ENCODE measurements at places on chromosomes 5 and 9.

GRCh38 chr9:31304576-31304975 lies 1079.9 kb upstream of the ACO1 start:
- DNase-seq: no peak

GRCh38 chr5:149611326-149611725 lies 30.0 kb downstream of the ARHGEF37 start:
- DNase-seq: no peak

DNA sequence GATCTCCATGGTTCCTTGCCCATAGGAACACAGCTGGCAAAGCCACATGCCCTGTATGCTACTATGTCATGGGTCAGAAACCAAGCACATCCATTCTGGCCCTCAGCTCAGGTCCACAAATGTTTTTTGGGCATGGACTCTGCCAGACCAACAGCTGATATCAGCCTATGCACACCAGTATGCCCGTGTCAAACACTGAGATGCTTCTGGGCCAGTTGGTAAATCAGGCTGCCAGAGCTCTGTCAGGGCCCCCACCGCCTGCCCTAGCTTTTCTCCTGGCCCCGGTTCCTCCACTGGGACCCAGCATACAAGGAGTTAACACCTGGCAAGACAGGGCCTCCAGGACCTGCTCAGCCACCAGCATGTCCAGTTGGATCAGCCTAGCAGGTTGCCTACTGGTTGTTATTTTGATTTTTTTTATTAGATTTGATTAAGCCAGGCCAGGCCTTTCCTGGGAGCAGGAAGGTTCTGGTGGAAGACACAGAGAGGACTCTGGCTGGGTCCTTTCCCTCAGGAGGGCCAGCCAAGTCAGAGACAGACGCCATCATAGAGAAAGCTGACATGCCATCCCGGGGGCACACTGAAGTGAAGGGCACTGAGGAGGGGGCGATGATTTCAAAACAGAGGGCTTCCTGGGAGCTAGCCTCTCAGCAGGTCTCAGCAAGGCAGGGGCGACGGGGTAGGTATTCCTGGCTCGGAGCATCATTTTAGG lies 65.8 kb downstream of the TSTD2 start:
- no peak for DNase-seq

GRCh38 chr9:72043576-72043975 lies 16.8 kb downstream of the C9orf57 start:
- no peak for DNase-seq

- no peak for DNase-seq
Measured at GRCh38 chr9:116718111-116718510, 31.0 kb downstream of the TRIM32 start.

DNA sequence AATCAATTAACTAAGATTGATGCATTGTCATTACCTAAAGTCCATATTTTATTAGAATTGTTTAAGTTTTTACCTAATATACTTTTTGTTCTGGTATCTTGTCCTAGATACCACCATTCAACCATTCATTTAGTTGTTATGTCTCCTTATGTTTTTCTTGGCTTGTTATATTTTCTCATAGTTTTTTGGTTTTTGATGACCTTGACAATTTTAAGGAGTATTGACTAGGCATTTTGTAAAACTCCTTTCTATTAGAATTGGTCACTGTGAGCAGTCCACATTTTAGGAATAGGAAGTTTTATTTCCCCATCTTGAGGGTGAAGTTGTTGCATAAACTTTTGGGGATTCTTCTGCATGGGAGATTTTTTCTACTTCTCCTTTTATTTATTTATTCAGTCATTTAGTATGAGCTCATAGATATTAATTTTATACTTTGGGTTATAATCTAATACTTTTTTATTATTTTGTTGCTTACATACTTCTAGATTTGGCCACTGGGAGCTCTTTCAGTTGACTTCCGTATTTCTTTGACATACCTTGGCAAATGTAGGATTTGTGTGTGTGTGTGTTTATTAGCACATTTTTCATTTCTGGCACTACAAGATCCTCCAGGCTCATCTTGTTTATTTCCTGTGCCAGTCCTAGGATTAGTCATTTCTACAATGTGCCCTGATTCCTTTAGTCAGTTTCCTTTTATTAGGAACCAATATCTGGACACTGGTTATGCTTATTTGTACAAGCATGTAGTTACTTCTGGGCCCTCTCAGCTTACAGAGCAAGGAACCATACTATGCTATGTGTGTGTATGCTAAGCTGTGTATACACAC lies 134.9 kb upstream of the CDKN2B start:
- no peak for DNase-seq

DNA sequence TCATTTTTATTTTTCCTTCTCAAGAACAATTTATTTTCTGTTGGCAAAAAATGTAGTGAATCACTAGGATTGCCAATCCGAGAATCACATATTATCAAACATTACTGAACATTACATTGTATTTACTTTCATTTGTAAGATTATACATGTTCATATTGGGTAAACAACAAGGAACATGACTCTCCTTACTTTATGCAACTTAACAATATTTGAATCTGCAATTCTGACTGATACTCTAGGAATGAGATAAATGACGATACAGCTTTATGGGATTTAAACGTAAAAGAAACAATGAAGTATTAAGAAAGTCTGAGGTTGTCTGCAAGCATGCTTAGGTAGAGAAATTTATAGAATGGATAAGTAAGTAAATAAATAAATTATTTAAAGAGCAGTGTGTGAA lies 2302.9 kb downstream of the MAT2B start:
- DNase-seq: no peak

- no peak for DNase-seq
Measured at GRCh38 chr5:135565266-135565665, 13.5 kb downstream of the CXCL14 start.

DNA sequence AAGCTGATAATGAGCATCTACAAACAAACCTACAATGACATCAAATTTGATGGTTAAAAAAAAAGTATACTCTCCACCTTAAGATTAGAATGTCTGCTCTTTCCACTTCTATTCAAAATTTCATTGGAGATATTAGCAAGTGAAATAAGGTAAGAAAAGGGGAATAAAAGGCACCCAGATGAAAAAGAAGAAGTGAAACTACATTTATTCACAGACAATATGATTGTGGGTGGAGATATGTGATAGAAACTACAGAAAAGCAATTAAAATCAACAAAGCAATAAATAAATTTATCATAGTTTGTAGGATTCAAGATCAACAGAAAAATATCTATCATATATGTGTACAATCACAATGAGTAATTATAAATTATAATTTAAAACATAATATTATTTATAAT lies 395.1 kb upstream of the CCNH start:
- no peak for DNase-seq

DNA sequence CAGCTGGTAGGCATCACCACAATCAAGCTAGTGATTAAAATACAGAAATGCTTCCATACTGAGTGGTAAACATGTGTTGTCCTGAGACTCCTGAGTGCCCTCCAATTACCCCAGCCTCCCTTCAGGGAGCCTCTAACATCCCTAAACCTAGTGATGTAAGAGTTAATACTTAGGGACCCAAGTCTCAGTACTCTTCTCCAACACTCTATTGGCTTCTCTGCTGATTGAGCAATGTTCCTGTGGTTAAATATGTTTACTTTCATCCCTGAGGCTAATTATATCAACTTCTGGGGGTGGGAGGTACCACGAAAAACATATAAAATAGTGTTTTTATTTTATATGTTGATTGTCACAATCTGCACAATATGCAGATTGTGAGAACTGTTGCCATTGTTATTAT lies 5.0 kb downstream of the GRXCR2 start:
- no peak for DNase-seq

DNA sequence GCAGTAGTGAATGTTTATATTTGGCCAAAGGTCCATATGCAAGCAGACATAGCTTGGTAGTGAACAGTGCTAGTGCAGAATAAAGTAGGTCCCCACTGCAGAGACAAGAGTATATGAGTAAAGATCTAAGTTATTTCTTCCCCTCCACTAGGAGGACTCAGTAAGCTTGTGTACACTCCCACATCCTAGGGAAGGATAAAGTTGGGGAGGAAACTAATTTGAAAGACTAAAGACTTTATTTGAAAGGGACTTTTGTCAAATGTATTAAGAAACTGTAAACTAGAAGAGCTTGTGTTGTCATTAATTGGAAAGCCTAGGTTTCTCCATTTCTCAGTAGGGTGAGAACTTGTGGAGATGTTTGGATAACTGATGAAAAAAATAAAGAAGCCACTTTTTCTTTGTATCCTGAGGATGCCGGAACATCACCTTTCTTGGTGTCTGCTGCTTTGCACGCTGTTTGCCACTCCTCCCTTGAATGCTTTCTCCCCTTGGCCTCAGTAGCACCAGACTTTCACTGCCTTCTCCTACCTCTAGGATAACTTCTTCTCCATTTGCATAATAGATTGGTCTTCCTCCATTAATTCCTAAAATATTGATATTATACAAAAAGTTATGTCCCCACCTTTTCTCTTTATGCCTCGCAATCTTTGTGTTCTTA lies 329.0 kb downstream of the PARP8 start:
- DNase-seq: no peak

- no peak for DNase-seq
Measured at GRCh38 chr5:90421136-90421535, 11.6 kb upstream of the CETN3 start.

DNA sequence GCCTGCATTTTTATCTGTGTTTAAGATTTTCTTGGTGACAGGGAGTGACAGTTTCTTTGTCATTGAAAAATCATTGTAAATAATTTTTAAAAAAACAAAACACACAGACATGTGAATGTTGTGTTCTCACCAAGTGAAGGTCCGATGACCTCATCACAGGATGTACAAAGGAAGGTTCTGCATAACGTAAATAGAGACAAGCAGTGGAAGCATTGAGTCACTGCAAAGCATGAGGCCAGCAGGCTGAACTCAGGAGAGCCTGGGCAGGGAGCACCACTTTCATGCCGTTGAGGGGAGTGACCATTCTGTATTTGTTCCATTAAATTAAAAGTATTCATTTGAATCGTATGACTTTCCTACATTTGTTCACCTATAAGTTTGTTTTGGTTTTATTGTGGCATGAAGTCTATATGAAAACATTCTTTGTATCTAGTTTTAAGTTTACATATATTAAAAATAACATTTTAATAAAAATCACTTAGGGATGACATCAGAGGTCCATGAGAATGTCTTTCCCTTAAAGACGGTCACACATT lies 70.4 kb upstream of the TLE1 start:
- DNase-seq: no peak

GRCh38 chr5:1292139-1292538 lies 2.7 kb downstream of the TERT start:
- DNase-seq: no peak

DNA sequence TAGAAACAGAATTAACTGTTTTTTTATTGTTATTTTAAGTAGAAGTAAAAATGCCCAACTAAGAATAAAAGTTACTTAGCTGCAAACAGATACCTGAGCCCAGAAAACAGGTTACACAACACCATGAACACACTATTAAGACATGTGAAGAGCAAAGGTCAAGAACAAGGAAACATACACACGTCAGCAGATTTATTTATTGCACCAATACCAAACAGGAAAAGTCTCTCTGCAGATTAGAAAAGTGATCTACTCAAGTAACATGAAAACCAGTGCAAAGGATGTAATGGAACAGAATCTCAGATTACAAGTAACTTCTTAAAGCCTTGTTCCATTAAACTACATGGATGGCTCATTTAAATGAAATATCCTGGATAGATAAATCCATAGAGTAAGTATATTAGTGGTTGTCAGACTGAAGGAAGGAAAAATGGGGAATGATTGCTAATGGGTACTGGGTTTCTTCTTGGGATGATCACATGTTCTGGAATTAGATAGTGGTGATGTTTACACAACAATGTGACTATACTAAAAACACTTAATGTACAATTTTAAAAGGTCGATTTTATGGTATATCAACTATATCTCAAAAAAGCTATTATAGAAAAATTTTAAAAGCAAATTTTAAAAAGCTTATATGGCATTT lies 6.1 kb downstream of the SAR1B start:
- no peak for DNase-seq

DNA sequence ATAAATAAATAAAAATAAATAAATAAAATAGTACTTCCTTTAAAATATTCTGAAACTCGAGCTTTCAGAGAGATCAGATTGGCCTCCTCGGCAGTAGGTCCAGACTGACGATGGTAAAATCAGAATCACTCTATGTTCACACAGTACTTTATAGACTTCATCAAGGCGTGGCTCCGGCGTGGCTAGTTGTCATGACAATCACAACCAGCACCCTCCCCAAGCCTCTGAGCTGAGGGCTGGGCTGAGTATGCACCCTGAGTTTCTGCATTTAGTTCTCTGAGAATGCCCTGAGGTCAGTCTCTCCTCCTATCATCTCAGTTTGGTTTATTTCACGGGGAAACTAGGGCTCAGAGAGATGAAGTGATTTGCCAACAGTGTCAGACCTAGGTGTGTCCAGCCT lies 43.3 kb upstream of the BARHL1 start:
- DNase-seq: no peak

- DNase-seq: no peak
Measured at GRCh38 chr5:91794455-91794854, 411.3 kb upstream of the ARRDC3 start.

- DNase-seq: peak; percentile 17
Measured at GRCh38 chr5:31027721-31028120, 165.8 kb upstream of the CDH6 start.

DNA sequence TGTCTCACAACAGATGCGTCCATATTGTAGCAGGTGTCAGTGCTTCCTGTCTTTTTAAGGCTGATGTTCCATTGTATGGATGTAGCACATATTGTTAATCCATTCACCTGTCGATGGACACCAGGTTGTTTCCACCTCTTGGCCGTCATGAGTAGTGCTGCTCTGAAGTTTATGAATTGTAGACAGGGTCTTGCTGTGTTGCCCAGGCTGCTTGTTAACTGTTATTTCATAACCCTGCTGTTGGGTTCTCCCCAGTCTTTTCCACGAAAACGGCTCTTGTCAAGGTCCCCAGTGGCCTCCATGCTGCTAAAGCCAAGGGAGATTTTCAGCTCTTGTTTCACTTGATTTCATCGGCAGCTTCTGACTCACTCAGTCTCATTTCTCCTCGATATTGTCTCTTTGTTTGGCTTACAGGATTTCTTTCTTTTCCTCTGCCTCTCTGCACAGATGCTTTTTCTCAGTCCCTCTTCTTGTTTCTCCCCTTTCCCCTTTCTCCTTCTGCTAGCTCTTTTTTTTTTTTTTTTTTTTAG lies 12.1 kb upstream of the PSD2 start:
- no peak for DNase-seq

GRCh38 chr5:133825631-133826289 lies 142.7 kb downstream of the C5orf15 start:
- DNase-seq: no peak

Measured in left renal cortex interstitium (tissue), 4 donors.